ENCODE measurements at places on chromosomes 2 and 18.

DNA sequence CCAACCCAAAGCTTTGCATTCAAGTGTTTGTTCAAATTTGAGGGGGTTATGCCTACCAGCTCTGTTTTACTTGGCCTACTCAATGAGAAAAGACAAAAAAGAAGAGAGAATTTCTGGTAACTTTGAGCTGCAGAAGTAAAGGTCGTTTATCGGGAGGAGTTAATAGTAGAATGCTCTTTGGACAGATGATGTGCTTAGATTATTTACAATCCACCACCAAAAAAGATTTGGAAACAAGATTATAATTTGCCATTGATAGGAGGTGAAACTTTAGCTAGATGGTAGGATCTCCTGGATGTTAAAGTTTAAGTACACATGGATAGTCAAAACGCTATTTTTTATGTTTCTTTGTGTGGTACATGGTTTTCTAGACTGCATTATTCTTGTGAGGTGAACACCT, 24.9 kb upstream of the CPS1 start:
- DNase-seq: no peak

- no peak for DNase-seq
Observed at GRCh38 chr2:57878171-57878865, 168.3 kb upstream of the VRK2 start.

- peak; percentile 49 for DNase-seq
Observed at GRCh38 chr2:191155608-191156071, 4.8 kb upstream of the STAT4 start.

DNA sequence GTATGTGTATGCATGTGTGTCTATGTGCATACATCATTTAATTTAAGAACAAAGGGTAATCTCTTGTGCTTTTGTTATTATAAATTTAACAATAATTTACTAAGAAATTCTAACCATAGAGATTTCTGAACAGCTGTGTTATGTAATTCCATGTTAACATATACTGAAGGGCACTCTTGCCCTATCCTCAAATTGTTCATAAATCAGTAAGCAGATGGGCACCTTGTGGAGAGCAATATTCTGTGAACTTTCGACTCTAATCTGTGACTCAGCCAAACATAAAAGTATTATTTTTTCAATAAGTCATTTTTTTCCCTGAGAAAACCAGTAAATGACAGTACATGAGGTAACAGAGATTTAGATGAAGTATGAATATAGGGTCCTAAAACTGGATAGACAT, 938.3 kb upstream of the CRIM1 start:
- no peak for DNase-seq

- no peak for DNase-seq
Observed at GRCh38 chr2:182436252-182436651, 9.4 kb upstream of the PDE1A start.

DNA sequence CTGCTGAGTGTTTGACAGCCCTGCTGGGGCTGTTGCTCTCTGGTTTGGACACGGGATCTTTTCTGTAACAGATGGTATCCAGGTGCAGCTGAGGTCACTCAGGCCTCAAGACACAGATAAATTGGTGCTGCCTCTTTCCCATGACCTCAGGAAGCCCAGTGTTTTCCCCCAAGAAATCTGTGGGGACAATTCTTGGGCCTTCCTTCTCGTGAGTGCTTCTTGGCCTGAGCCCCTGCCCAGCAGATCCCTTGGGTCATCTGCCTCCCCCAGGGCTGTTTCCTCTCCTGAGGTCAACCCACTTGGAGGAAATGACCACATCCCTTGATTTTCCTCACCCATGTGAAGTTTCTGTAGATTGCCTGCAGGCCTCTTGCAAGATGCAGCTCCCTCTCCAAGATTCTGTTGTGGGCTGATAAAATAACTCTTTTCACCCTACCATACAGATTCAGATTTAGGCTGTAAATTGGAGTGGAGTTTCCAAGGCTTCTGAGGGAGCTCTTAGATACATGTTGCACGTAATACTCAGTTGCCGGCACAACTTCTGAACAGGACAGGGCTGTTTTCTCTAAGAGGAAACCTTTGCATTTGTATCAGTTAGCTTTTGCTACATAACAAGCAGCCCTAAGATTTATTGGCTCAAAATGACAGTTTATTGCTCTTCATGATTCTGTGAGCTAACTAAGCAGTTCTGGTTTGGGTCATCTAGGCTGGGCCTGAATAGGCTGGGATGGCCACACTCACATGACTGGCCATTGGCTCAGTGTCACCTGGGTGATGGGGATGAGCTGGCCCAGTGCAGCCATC, 13.1 kb downstream of the ZAP70 start:
- DNase-seq: no peak

GRCh38 chr2:162919111-162919510, 80.5 kb upstream of the KCNH7 start:
- DNase-seq: no peak

GRCh38 chr18:26479681-26480079, 68.7 kb downstream of the KCTD1 start:
- DNase-seq: peak; percentile 1

DNA sequence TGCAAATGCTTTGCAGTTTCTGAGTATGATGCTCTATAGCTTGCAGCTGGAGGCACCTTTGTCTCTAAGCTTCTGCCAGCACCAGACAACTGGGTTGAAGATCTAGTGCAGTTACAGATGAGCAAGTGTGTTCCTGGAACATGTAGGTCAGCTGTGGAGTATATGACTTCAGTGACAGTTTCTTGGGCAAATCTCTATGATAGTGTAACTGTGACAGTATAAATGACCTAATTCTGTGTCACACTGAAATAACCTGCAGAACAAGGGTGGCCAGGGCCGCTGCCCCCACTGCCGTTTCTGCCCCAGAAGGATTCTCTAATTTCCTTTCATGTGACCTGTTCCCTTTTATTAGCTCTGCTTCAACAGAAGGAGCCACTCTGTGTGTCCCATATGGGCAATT, 145.3 kb upstream of the DAPL1 start:
- DNase-seq: no peak

GRCh38 chr2:63738019-63738418, 103.7 kb upstream of the UGP2 start:
- DNase-seq: no peak

DNA sequence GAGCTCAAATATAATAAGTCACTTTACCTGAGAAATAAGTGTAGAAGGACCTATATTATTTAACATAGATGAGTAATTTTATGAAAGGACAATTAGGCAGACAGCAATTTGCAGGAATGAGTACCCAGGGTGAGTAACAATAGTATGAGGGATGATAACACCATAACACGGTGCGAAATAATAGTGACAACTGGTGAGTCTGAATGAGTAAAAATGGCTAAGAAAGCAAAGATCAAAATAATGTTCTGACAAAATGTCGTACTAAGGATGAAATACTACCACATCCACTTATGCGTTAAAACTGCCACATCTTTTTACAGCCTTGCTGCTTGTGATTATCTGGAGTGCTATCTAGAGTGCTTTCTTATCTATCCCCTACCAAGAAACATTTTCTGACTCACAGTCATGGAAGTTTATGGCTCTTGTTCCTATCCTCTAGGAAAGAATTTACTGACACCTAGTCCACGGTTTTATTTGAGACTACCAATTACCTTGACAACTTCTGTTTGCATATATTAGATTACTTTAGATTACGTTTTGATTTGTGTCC, 929.7 kb downstream of the LRP1B start:
- no peak for DNase-seq

- DNase-seq: no peak
Observed at GRCh38 chr2:181589779-181590178, 67.1 kb downstream of the CERKL start.

DNA sequence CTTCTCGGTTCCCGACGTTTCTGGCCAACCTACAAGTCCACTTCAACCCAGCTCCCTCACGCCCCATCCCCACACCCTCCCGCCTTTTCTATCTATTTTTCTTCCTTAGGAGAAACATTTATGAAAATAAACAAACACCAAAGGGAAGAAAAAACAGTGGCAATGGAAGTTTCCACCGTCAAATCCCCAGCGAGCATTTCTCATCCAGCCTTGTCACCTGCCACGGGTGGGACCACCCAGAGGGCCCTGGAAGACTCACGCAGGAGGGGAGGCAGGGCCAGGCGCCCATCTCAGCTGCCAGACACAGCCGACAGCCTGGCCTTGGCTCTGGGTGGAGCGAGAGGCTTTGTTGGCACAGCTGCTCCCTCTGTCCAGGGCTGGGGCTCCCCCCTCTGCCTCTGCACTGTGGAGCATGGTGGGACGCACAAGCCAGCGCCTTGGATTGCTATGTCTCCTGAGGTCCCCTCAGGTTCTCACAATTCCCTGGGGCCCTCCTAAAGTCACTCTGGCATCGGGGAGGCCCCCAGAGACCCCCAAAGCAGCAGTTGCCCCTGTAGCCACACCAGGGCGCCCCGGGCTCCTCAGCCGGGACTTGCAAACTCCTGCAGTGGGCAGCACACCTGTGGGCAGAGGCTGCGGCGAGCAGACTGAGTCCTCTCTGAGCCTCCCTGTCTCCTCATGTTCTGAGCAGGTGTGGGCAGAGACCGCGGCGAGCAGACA, 395.7 kb upstream of the SALL3 start:
- DNase-seq: no peak
